ENCODE measurements at places on chromosomes 2 and 18. TPM values are rescaled to one million over a fixed set of nuclear protein-coding genes. Genes with fewer than 3 reads are reported as not detected.

Gene SERPINB4
- not detected for total RNA-seq

Gene OTOS
- not detected for total RNA-seq

Gene RAB12
- 11.9 TPM for total RNA-seq

Gene UGT1A1
- not detected for total RNA-seq

Gene NAT8
- not detected for total RNA-seq

Gene ALPP
- not detected for total RNA-seq

Gene LAMA1
- total RNA-seq: not detected

Gene INO80B
- 23.9 TPM for total RNA-seq

Gene ZNF892
- 3.3 TPM for total RNA-seq

Gene FLACC1
- 0.76 TPM for total RNA-seq

GRCh38 chr18:35827275-35827902 is 145.1 kb upstream of the RMP24 start:
- DNase-seq: no peak

DNA sequence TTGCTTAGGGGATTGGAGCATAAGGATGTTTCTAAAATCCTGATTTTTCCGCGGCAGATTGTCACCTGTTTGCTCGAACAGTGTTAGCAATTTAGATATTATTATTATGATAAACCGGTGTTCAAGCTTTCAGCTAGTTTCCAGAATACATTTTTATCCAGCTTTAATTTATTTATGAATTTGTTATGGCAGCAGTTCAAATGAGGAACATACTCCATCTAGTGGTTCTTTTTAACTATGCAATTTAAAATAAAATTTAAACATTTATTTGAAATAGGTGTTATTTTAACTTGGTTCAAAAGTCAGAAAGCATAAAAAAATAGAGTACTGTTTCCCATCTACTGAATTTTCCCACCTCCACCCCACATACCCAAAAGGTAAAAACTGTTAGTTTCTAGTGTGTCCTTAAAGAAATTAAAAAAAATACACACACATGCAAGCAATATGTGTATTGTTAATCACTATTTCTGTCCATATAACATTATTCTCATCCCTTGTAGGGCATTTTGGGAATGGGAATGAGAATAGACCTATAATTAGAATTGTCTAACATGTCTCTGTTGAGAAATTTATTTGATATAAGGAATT is 23.2 kb downstream of the ACOXL start:
- no peak for DNase-seq

GRCh38 chr2:37774976-37775907 is 103.8 kb upstream of the CDC42EP3 start:
- DNase-seq: no peak

- DNase-seq: no peak
Observed at GRCh38 chr18:43078478-43079092, 36.9 kb downstream of the RIT2 start.

DNA sequence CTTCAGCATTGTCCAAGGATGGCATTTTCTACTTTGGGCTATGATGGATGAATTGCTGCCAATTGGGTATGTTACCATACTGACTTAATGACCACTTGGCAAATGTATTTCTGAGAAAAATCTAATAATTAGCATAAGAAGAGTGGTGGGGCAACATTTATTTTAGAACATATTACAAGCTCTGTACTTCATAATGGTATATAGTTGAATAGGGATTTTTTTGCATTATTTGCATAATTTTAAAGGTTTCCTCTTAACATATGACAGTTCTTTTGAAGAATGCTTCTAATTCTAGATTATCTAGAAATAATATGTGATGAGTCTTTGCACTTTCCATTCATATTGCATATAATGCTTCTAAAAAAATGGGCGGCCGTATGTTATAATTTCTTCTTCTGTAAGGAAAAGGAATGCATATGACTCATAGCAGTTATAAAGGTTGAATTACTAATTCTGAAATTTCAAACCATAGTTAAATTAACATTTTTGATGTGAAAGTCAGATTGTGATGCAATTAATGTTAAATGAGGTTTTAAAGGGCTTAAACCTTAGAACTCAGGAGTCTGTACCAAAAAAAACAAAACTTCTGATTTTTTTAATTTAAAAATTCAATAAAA is 1652.3 kb upstream of the SLC39A10 start:
- no peak for DNase-seq

DNA sequence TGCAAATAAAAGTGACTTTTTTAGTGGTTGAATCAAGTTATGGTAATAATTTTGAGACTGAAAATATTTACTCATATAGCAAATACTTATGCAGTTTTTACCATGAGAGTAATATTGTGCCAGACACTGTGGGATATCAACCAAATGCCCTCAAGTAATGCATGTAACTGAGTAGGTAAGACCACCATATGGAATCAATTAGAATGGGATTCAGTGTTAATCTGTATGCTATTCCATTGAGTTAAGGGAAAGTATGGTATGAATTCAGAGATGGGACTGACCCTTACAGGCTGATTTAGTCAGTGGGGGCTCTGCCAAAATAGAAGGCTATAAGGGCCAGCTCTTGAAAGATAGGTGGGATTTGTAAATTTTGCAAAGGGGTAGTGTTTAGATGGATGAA is 131.6 kb downstream of the CCDC85A start:
- DNase-seq: no peak

DNA sequence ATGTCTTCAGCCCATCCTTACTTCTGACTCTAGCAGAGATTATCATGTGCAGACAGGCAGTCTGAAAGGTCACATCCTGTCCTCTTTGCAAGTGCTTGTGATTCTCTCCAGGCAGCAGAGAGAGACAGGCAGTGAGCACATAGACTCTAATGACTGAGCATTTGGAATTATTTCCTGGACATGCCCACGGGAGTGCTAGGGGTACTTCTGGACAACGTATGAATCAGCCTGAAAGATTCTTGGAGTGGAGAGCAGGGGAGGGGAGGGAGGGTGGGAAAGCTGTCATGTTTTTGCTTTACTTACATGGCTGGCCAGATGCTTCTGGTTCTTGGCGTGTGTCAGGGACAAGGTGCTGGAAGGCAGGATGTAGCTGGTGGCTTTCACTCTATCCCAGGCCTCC is 150.6 kb downstream of the RIF1 start:
- DNase-seq: no peak

DNA sequence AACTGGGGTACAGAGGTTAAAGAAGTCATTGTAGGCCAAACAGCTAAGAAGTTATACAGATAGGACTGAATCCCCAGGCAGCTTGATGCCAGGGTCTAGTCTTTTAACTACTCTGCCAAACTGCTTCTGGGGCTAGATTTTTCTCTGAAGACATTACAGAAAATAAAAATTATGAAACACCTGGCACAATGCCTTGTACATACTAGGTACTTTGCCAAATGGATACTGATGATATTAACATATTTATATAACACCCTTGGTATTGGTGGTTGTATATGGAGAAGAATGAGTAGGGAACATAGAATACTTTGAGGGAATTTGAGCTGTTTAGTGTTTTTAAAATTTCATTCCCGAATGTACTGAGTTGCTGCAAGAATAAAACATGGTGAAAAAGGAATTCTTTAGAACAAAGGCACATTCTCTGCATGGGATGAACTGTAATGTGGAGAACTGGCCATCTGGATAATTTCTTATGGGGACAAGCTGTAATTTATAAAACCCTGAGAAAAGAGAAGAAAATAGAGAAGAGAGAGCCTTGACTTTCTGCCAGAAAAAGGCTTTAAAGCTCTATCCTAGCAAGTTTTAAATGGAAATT is 210.9 kb upstream of the TMEM200C start:
- DNase-seq: no peak

- no peak for DNase-seq
Observed at GRCh38 chr2:204898928-204899640, 353.8 kb downstream of the PARD3B start.

GRCh38 chr2:127650041-127650784 is 4.3 kb downstream of the GPR17 start:
- DNase-seq: no peak

DNA sequence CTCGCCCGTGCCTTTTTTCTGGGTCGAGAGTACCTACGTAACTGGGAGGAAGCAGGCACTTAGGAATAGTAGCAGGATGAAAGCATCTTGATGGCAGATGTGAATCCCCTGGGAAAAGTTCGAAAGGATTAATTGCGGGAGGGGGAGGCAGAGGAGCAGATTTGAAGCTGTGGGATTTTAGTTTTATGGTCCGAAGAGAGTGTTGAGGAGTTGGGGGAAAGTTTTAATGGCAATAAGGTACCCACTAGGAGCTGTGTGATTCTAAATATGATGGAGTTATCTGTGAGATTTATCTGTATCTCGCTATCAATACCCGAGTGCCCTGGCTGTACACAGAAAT is 1.1 kb downstream of the AGFG1 start:
- no peak for DNase-seq

DNA sequence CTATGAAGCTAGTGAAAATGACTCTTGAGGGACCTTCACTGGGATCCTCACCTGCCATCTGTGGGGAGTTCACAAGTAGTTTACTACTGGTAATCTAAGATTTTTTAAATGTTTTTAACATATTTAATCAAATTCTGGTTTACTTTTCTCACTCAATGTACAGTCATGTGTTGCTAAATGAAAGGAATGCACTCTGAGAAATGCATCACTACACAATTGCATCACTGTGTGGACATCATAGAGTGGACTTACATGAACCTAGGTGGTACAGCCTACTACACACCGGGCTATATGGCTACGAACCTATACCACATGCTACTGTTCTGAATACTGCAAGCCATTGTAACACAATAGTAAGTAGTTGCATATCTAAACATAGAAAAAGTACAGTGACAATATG is 528.0 kb downstream of the BCL11A start:
- no peak for DNase-seq

DNA sequence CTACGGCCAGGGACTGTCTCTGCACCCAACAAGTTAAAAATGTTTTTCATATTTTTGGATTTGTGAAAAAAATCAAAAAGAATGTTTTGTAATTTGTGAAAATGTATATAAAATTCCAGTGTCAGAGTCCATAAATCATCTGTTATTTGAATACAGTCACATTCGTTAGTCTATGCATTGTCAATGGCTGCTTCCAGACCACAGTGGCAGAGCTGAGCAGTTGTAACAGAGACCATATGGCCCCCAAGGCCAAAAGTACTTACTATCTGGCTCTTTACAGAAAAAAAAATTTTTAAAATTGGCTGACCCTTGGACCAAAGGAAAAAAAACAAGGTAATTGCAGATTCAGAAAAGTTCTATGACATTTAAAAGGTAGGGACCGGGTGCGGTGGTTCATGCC is 86.7 kb upstream of the ATL2 start:
- DNase-seq: no peak

- no peak for DNase-seq
Observed at GRCh38 chr2:215364157-215365155, 52.6 kb downstream of the ATIC start.

- no peak for DNase-seq
Observed at GRCh38 chr2:226847090-226847489, 11.2 kb downstream of the RHBDD1 start.

- DNase-seq: no peak
Observed at GRCh38 chr18:75116165-75116564, 92.8 kb downstream of the PTGR3 start.

DNA sequence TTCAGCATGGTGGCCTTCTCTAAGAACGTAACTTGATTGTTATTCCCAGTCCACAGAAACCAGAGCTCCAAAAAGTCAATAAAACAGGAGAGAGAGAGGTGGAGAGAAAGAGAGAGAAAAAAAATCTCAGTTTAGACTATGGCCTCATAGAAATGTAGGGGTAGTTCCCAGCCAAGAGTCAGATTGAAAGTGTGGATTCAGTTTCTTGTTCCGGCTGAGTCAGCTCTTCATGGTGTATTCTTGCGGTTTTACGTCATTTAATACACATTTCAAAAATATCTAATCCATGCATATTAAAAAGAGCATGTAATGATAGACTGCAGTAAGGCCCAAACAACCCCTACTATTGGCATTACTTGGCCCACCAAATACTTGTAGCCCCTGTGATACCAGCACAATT is 303.9 kb downstream of the ETAA1 start:
- DNase-seq: no peak

DNA sequence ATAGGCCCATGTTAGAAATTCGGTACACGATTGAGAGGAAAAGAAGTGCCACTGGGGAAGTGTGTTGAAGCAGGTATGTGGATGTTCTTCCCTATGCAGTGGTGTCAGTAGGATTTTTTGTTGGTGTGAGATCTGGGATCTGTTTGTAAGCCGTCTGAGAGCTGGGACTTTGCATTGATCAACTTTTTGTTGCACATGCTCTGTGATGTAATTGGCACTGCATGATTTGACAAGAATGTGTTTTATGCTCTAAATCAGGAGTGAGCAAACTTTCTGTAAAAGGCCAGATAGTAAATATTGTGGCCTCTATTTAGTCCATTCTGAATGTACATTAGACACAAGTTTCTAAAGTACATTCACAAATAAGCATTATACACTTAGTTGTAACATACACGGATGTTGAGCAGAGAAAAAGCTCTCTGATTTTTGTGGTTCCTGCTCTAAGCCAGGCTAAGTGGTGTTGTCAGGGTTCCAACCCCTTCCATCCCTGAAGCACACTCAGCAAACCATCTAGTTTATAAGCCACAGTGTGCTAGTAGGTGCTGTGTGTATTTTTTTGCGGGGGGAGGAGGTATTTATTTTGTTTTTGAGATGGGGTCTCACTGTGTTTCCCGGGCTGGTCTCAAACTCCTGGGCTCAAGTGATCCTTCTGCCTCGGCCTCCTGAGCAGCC is 235.6 kb downstream of the NEDD4L start:
- no peak for DNase-seq

DNA sequence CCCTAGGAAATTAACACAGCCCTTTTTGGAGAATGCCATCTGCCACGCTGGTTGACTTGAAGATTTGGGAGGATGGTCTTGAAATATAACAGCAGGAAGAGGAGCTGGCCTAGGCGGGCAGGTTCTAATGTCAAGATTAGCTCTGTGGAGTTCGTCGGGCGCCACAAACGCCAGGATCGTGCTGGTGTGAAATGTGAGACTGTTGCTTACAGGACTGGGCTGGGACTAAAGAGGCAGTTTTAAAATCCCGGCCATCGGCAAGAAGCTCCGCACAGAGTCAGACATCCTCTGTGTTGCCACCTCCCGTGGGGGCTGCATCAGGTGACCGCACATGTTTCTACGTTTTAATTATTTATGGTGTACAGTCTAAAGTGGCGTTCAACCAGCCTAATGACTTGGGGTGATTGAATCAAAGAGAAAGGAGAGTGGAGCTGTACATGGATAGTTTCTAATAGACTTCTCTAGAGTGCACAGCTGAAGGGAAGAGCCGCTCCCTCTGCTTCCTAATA is 99.4 kb upstream of the BCL11A start:
- no peak for DNase-seq

GRCh38 chr2:128271911-128272600 is 46.6 kb downstream of the HS6ST1 start:
- DNase-seq: no peak

- DNase-seq: no peak
Observed at GRCh38 chr2:104177179-104177578, 676.7 kb upstream of the POU3F3 start.

GRCh38 chr2:123738643-123739042 is 286.4 kb upstream of the CNTNAP5 start:
- no peak for DNase-seq

- no peak for DNase-seq
Observed at GRCh38 chr2:7755879-7756278, 838.7 kb downstream of the RNF144A start.
